ENCODE measurements at places on chromosomes 7 and 10. TPM values are rescaled to one million over a fixed set of nuclear protein-coding genes. Genes with fewer than 3 reads are reported as not detected.
A peak's percentile ranks its signal among the peaks of the same experiment; 100 is the strongest.

DNA sequence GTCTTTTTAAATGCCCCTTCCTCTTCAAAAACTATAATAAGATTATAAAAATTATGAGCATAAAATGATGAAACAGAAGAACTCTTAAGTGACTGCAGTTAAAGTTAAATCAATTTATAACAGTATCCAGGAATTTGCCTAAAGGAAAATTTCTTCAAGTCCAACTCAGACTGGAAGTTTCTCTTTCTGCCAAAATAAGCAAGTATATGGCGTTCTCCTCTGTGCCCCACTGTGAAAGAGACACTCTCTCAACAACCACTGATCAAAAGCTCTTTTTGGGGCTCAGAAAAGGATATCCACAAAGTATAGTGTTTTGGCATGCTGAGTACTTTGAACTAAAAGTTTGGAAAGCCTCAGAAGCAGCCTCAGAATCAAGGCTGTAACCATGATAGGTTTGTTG, 139.9 kb downstream of the SKIDA1 start:
- H3K4me1 ChIP-seq: no peaks in the 10 kb centered on the region
- H3K27me3 ChIP-seq: no peaks in the 10 kb centered on the region
- DNase-seq: no peak
- no peak overlapping the region for H3K27ac ChIP-seq
- H3K4me3 ChIP-seq: no peak overlapping the region

GRCh38 chr7:44375236-44375699, 49.9 kb upstream of the CAMK2B start:
- DNase-seq: no peak
- peaks cover 11% of the 10 kb centered on the region for H3K27me3 ChIP-seq
- no peak overlapping the region for H3K27ac ChIP-seq
- no peaks in the 10 kb centered on the region for H3K36me3 ChIP-seq
- peaks cover under 1% of the 10 kb centered on the region for H3K4me1 ChIP-seq

- H3K4me3 ChIP-seq: no peak overlapping the region
- H3K27me3 ChIP-seq: no peaks in the 10 kb centered on the region
- DNase-seq: no peak
- peaks cover 20% of the 10 kb centered on the region for H3K36me3 ChIP-seq
These were observed 78.3 kb upstream of the LRRC17 start for GRCh38 chr7:102834466-102834865.

DNA sequence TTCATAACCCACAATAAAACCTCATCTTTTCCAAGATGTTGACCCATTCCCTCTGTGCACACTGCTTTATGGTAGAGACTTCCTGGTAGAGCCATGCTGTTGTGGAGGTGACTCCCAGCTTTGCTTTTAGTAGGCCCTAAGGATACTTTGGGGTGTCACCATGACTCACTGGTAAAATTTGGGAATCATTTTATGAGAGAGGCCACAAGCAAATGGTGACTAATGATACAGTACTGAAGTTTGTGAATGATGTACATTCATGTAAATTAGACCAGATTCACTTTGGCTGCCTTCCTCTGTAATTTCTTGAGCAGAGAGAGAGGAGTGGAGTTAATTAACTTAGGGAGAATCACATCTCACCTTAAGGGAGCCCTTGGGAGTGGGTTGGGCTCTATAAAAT, 686.5 kb downstream of the LRMDA start:
- H3K27ac ChIP-seq: no peak overlapping the region
- H3K36me3 ChIP-seq: no peaks in the 10 kb centered on the region
- no peak overlapping the region for H3K4me3 ChIP-seq
- H3K27me3 ChIP-seq: no peaks in the 10 kb centered on the region
- no peak for DNase-seq
- no peaks in the 10 kb centered on the region for H3K4me1 ChIP-seq

DNA sequence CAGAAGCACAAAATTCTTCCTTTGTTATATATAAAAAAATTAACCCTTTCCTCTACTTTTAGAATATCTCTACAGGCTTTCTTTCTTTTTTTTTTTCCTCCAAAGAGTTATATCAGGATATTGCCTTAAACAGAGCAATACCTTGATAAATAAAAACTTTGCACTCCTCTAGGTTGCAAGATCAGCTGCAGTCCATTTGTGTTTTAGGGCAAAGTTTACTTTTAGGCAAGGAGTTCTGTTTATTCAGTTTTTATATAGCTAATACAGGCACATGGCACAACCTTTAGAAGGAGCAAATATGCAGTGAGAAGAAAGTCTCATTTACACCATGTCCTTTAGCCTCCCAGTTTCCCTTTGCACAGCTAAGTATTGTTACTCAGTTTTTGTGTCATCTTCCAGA, 10.3 kb downstream of the LRMDA start:
- H3K4me3 ChIP-seq: no peak overlapping the region
- no peak for DNase-seq
- no peaks in the 10 kb centered on the region for H3K4me1 ChIP-seq
- H3K27ac ChIP-seq: no peak overlapping the region
- no peaks in the 10 kb centered on the region for H3K36me3 ChIP-seq
- H3K27me3 ChIP-seq: peaks cover 1% of the 10 kb centered on the region

- H3K36me3 ChIP-seq: peaks cover 22% of the 10 kb centered on the region
- no peaks in the 10 kb centered on the region for H3K27me3 ChIP-seq
- peaks cover 64% of the 10 kb centered on the region for H3K4me1 ChIP-seq
- peak overlapping the region; percentile 76 for H3K4me3 ChIP-seq
- peak; percentile 60 for DNase-seq
These were observed 445 bp downstream of the REEP3 start for GRCh38 chr10:63521416-63522276.

DNA sequence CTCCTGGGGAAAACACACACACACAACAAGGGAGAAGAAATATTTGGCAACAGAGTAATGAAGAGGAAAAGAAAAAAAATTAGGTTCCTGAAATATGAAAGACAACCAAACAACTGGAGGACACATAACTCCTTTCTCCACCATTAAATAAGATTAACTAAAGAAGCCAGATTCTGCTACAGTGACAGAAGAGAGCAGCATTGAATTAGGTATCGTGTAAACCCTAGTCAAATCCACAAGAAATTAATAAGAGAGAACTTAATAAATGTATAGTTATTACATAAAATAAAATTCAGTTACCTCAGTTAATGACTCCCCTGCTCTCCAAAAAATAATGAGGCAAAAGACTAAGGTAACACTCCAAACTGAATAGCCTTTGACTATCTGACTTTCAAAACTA, 306.7 kb downstream of the CRPPA start:
- H3K4me3 ChIP-seq: no peak overlapping the region
- H3K27ac ChIP-seq: no peak overlapping the region
- peaks cover 6% of the 10 kb centered on the region for H3K4me1 ChIP-seq
- no peak for DNase-seq
- no peaks in the 10 kb centered on the region for H3K36me3 ChIP-seq

DNA sequence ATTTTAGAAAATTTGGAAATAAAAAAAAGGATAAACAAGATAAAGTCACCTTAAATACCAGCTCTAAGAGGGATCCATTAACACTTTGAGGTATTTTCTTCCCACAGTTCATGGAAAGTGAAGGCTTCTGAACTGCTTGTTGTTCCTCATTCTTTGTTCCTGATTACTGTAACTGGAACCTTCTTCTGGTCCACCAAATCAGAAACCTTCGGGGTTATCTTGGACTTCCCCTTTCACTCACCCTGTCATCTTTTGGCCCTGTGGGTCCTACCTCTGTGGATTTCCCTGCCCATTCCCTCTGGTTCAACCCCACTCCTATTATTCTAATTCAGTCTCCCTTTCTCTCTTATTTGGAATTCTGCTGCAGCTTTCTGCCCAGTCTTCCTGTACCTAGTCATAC, 116.5 kb upstream of the PRPS1L1 start:
- no peak for DNase-seq
- no peak overlapping the region for H3K4me3 ChIP-seq
- no peaks in the 10 kb centered on the region for H3K36me3 ChIP-seq
- H3K27ac ChIP-seq: no peak overlapping the region
- peaks cover 4% of the 10 kb centered on the region for H3K27me3 ChIP-seq

DNA sequence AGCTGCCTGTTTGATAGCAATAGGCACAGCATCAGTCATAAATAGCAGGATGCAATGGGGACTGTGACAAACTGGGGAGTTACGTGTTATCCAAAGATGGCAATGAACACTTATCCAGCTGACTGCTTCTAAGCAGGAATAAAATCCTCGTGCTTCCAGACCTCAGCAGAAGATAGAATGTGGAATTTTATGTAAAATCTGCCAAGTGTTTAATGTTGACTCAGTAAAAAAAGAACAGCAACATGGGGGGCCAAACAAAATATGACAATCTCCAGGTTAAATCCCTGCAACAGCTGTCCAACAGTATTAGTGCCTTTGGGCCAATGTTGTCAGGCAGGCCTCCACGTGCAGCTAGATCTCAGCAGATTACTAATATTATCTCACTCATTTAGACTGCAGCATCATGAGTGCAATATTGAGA, 127.3 kb downstream of the SEMA3C start:
- H3K36me3 ChIP-seq: no peaks in the 10 kb centered on the region
- H3K27ac ChIP-seq: no peak overlapping the region
- H3K27me3 ChIP-seq: no peaks in the 10 kb centered on the region
- DNase-seq: no peak
- no peak overlapping the region for H3K4me3 ChIP-seq

GRCh38 chr10:78644550-78644949, 424.2 kb upstream of the ZMIZ1 start:
- H3K4me1 ChIP-seq: no peaks in the 10 kb centered on the region
- no peaks in the 10 kb centered on the region for H3K36me3 ChIP-seq
- peaks cover 10% of the 10 kb centered on the region for H3K27me3 ChIP-seq
- no peak for DNase-seq
- H3K4me3 ChIP-seq: no peak overlapping the region

DNA sequence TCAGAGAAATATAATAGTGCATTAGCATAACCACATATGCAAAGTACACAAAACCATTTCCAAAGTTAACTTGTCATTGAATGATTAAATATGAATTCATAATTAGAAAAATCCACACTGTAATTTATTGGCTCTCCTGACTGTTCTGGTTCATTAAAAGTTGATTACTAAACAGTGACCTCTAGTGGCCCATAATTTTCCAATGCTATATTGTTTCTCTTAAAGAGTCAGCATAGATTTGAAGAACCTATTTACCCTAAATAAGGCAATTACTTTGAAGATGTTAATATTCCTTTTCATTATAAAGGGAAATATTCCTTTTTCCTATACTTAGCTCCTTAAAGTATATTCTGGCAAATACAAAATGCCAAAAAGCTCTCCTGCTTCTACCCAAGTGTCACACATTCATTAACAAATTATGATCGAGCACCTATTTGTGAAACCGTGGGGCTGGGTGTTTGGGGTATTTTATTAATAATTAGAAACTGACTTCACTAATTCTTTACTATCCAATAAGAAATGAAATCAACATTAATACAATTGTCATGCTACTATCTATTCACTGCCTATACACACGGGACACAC, 86.2 kb downstream of the HIBADH start:
- no peaks in the 10 kb centered on the region for H3K36me3 ChIP-seq
- no peaks in the 10 kb centered on the region for H3K4me1 ChIP-seq
- H3K4me3 ChIP-seq: no peak overlapping the region
- H3K27ac ChIP-seq: no peak overlapping the region
- no peaks in the 10 kb centered on the region for H3K27me3 ChIP-seq
- DNase-seq: no peak

DNA sequence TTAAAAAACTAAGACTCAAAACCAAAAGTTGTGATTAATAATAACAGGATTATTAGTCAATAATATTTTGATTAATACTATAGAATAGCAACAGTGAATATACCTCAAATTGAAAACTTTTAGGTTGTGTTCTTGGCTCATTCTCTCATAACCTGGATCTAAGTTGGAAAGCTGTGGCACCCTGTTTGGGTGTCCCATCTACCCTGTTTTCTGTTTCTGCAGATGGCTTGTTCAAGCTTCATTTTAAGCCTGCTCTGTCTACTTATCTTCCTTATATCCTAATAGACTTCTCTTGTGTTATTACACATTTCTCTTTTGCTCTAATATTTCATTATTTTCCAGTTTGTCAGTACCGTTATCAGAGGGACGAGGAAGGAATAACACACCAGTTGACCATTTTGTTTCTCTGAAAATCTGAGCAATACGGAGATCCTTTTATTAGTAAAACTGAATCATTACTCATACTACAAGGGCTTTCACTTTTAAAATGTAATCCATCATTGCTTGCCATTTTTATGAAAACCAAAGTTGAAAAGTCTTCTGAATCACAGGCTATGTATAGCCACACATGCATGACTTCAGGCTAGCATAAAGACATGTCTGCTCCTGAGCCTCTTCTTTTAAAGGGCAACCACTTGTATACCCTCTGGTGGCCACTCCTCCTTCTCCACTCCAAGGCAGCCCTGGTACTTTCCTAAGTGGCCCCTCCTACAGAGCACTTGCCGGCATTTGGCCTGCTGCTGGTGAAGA, 22.3 kb downstream of the COX15 start:
- DNase-seq: no peak
- H3K27me3 ChIP-seq: no peaks in the 10 kb centered on the region
- H3K4me1 ChIP-seq: peaks cover 6% of the 10 kb centered on the region
- H3K27ac ChIP-seq: no peak overlapping the region
- peaks cover 23% of the 10 kb centered on the region for H3K36me3 ChIP-seq

GRCh38 chr10:15632456-15633091, 87.1 kb downstream of the ITGA8 start:
- no peak overlapping the region for H3K4me3 ChIP-seq
- no peak overlapping the region for H3K27ac ChIP-seq
- no peak for DNase-seq
- no peaks in the 10 kb centered on the region for H3K4me1 ChIP-seq
- H3K27me3 ChIP-seq: no peaks in the 10 kb centered on the region

GRCh38 chr7:68828575-68828974, 769.7 kb upstream of the AUTS2 start:
- H3K27ac ChIP-seq: no peak overlapping the region
- DNase-seq: no peak
- H3K36me3 ChIP-seq: no peaks in the 10 kb centered on the region
- no peaks in the 10 kb centered on the region for H3K27me3 ChIP-seq
- no peaks in the 10 kb centered on the region for H3K4me1 ChIP-seq

The UNCX gene
- not detected for total RNA-seq

The PTPRZ1 gene
- total RNA-seq: not detected

The TMEM225B gene
- 1.9 TPM for total RNA-seq

The METTL27 gene
- 3.7 TPM for total RNA-seq

The CLCN1 gene
- total RNA-seq: not detected

The HSPA14 gene
- 21.9 TPM for total RNA-seq

Measured in activated CD4-positive, alpha-beta memory T cell treated with anti-CD3 and anti-CD28 coated beads, Interleukin-2, amount 10 ng/mL, durations not matched to agents 7 days and 5 days (primary cell).